Endothelial cell (in vitro differentiated cells): ENCODE measurements at places on chromosomes 1 and 21.

DNA sequence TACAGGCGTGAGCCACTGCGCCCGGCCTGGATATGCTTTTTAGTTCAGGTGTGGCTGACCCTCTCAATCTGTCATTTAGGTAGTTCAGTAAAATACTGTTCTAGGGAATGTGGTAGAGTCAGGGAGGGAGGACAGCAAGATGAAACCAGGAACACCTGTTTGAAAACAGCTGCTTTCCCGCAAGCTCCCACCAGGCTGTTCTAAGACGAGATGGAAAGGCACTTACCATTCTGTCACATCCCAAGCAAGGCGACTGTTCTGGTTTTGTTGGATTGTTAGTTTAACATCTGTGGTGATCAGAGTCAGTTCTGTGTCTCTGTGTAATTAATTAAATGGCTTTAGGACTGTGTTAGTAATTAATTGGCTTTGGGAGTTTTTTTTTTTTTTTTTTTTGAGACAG, 2.9 kb downstream of the CHAF1B start:
- DNase-seq: no peak

DNA sequence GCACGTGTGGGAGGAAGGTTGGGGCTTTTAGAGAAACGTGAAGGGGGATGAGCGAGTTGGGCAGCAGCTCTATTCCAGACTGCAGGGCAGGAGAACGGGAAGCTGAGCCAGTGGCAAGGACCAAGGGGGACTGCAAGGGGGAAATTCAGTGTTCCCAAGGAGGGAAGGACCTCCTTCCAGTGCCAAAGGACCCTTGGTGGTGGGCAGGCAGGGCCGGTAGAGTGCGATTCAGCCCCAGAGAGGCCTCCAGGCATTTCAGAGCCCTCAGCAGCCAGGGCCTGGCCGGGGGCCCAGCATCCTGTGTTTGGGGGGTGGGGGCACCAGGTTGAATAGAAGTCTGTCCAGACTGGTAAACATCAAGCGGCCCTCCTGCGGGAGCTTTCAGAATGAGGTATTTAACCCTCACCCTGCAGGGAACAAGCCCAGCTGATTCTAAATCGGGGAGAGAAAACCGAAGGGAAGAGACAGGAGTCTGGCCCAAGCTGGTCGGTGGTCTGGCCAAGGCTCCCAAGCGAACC, 2.3 kb downstream of the COL9A2 start:
- no peak for DNase-seq

DNA sequence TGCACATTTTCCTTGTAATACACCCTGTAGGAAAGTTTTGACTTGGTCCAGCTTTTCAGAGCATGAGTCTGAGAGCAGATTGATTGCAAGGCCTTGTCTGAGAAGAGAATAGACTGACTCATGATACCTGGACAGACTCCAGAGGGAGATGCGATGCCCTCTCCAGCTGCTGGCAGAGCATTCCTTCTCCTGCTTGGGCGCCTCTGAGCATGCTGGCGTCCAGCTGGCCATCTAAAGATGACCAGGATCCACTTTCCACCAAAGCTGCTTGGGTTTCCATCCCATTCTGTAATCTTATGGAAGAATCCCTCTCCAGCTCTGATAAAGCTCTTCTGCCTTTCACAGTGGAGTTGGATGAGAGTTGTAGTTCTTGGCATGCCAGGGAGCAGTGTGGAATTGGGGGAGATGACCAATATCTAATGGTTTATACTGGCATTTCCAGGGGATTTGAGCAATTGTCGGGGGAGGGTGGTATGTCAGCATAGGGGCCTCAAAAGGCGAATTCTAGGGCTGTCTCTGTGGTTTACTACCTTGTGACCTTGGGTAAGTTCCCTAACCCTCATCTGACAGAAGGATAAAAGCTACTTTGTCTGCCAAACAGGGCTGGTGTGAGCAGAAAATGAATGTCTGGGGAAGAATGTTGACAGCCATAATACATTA, 19.5 kb downstream of the SZRD1 start:
- no peak for DNase-seq

GRCh38 chr1:66712839-66713238, 39.4 kb upstream of the DYNLT5 start:
- no peak for DNase-seq

- no peak for DNase-seq
These were observed 58.6 kb upstream of the ATP1A1 start for GRCh38 chr1:116314305-116314919.

GRCh38 chr1:209648931-209649776, 3.1 kb downstream of the LAMB3 start:
- no peak for DNase-seq

DNA sequence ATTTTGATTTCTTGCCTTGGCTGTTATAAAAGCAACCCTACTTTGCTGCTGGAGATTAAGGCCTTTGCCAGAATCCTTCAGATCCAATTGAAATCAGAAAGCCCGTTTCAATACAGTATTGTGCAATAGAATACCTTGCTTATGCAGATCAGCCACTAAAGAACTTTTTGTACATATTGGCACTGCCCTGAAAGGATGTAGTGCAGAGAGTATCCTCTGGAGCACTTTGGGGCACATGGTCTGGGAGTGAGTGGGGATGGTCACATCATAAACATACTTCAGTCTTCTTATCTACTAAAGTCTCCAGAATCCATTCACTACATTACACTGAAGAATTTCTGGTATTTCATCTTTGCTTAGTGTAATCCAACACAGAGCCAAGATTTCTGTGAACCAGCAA, 189.0 kb downstream of the CENPF start:
- no peak for DNase-seq

DNA sequence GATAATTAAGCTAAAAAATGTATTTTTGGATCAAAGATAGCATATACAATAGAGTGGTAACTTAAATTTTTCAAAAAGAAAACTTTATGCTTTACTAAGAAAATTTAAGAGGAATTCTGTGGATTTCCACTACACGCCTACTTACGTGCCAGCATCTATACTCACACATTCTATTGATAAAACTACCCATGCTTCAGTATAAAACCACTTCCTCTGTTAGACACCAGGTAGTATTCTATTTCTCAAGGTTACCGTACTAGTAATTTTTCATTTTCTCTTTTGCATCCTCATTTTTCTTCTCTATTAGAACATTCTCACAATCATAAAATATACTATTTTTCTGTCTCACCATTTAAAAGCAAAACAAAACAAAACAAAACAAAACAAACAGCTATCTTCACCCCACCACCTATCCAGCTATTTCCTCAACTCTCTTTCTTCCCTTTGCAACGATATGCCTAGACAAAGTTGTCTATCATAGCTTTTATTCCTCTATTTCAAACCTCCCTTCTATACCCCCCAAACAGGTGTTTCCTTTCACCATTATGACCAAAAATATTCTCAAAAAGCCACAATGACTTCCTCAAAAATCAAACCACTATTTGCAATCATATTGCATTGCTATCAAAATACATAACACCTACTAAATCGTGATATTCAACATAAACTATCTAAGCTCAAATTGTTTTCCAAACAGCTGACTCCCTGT, 1652.0 kb downstream of the MRPL39 start:
- DNase-seq: no peak

DNA sequence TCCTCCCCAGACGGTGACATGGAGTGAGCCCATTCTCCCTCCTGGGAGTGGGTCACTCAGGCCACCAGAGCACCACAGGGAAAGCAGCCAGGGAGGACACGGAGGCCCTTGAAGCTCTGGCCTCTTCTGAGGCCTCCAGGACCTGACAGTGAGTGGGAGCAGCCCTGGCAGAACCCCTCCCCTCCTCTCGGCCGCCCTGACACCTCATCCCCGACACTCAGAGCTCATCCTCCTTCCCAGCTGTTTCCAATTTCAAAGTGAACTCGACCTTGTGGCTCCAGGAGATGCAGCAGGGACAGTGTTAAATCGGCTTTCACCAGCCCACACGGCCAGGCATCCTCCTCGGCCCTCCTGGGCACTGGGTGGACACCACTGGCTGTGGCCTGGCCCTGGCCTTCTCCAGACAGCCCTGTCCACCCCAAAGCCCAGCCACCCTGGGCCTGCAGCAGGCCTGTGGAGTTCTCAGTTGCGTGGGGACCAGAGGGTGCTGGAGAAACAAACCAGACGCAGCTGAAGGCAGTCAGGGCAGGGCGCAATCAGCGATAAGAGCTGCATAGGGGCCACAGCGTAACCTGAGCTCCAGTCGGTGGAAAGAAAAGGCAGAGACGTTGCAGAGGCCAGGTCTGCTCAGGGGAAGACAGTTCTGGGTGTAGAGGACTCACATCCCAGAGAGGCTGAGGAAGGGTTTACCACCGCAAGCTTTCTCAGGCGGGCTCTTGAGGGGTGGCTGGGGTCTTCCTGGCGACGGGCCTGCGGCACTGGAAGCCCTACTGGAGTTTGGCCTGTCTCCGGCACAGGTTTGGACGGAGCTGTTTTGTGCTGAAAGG, 27.1 kb downstream of the FTCD start:
- DNase-seq: no peak

- peak; percentile 33 for DNase-seq
These were observed 36.6 kb upstream of the HMGN1 start for GRCh38 chr21:39385299-39386145.

DNA sequence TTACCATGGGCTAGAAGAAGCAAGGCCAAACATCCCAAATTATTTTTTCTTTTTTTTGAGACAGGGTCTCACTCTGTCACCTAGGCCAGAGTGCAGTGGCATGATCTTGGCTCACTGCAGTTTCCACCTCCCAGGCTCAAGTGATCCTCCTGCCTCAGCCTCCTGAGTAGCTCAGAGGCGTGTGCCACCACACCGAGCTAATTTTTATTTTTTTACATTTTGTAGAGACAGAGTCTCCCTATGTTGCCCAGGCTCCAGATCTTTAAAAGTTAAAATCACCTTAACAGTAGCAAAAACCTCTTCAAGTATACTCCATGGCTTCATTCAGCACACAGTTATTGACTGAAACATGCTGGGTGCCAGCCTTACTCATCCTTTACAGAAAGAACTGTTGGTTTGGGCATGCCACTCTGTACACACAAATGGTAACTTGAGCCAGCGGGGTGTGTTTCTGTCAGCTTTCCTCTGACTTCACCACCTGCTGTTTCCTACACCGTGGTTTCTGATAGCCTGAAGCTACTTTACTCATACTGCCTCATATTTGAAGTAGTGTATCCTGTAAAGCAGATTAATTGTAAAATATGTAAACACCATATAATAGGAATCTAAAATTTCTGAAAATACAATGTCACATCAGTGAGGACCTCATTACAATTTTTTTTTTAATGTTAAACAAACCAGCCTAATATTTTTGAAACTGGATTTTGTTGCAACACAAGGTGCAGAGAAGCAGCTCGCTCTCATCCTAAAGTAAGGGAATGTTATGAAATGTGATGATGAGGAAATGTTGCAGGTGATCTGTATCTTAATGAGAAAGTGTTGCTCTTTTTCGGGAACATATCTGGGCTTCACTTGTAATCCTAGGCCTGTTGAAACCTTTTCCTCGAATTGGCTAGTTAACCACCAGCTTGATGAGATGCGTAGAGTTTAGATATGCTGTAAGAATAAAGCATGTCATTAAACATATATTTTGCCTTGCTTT, 113.9 kb downstream of the ATP5PO start:
- no peak for DNase-seq

DNA sequence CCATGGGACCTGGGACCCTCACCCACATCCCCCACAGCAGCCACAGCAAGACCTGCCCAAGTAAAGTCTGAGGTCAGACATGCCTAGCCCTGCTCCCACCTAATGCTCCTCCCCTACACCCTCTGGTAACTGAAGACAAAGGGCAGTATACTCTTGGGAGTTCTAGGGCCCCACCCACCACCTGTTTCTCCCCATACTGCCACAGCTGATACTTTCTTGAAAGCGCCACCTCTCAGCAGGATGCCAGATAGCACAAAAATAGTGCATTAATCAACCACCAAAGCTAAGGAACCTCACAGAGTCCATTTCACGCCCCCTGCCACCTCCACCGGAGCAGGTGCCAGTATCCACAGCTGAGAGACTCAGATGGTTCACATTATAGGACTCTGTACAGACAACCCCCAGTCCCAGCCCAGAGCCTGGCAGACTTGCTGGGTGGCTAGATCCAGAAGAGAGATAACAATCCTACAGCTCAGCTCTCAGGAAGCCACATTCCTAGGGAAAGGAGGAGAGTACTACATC, 238.1 kb downstream of the LRRC40 start:
- no peak for DNase-seq

- DNase-seq: no peak
These were observed 9.1 kb downstream of the CYYR1 start for GRCh38 chr21:26563856-26564503.

GRCh38 chr1:62142496-62142895, 52.2 kb upstream of the L1TD1 start:
- DNase-seq: no peak

DNA sequence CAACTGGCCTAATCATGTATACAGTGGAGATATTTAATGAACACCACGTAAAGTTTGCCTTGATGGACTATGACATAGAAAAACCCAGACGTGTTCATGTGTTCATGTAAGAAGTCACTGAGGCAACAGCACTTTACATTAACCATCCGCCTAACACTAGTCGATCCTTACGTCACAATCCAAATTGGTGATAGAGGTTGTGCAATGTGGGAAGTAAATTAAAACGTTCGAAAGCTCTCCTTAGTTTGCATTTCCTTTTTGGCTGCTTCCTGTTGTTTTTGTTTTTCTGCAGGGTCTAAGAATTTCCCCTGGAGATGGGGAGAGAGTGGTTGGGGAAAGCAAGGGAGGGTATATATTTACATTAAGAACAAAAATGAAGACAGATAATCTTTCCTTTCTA, 587.5 kb upstream of the ADGRL2 start:
- no peak for DNase-seq

GRCh38 chr1:64090436-64090835, 113.0 kb upstream of the UBE2U start:
- no peak for DNase-seq

DNA sequence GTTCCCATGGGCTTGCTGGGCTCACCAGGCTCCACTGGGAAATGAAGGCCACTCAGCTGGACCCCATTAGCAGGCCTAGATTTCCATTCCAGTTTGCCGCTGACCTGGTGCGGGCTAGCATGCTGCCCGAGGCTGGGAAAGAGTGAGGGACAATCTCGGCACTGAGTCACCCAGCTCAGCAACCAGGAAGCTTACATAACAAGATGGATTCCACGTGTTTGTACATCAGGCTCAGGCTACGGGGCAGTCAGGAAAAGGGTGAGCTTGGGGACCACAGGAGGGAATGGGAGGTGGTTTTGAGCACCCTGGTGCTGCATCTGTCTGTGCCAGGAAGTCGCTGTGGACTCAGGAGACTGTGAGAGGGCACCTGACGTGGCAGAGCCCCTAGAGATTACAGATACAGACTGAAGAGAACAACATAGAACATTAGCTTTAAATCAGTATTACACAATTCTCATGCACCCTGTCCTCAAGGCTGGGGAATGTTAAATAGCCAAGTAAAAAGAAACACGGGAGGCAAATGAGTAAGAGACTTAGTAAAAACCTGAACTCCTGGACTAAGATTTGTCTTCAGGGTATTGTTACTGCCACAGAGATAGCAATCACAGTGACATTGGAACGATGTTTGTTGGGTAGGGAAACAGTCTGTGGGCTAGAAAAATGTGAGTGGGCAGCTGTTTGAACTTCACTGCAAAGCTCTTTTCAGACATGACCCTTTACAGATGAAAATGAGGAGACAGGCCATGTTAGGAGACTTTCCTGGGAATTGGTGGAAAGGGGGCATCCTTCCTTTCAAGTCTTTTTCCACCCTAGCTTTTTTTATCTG, 51.1 kb downstream of the GLUL start:
- no peak for DNase-seq
